ENCODE measurements at places on chromosomes 16 and 17. TPM values are rescaled to one million over a fixed set of nuclear protein-coding genes. Genes with fewer than 3 reads are reported as not detected.

The TTLL6 gene
- 5.0 TPM for total RNA-seq

GRCh38 chr16:4389051-4389955, 17.7 kb downstream of the VASN start:
- no peak for DNase-seq

GRCh38 chr16:75095204-75095621, 21.4 kb downstream of the LDHD start:
- no peak for DNase-seq

DNA sequence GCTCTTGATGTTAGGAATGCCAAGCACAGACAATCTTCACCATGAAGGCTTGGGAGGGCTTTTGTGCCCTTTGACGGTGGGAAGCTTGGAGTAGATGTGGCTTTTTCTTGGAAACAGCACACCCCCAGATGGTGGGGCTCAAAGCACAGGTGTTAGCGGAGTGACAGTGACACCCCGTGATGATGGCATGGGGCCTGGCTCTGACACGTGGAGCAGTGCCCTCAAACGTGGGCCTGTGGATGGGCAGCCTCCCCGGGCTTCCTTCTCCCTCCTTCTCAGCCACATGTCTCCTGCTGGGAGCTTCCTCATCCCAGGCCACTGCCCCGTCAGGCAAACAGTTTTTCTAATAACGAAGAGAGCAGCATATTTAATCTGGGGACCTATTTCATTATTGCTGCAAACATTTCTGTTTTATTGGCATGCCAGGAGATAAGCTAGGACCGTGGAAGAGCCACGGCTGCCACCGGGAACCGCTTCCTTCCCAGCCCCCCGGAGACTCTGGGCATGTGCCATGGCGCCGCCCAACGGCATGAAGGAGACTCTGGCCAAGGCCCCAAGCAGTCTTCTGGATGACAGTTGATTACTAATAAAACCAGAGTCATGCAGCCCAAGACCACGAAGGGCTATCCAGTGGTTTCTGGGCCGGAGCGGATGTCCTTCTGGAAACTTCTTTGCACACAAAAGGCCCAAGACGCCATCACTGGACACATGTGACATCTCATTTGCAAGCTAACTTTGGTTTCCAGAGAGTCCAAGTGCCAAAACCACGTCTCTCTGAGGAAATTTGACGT, 280.3 kb upstream of the FOXF1 start:
- DNase-seq: no peak

Data from dorsolateral prefrontal cortex (tissue), 122 donors.